ENCODE measurements at places on chromosomes 5 and 9.
A peak's percentile ranks its signal among the peaks of the same experiment; 100 is the strongest.

DNA sequence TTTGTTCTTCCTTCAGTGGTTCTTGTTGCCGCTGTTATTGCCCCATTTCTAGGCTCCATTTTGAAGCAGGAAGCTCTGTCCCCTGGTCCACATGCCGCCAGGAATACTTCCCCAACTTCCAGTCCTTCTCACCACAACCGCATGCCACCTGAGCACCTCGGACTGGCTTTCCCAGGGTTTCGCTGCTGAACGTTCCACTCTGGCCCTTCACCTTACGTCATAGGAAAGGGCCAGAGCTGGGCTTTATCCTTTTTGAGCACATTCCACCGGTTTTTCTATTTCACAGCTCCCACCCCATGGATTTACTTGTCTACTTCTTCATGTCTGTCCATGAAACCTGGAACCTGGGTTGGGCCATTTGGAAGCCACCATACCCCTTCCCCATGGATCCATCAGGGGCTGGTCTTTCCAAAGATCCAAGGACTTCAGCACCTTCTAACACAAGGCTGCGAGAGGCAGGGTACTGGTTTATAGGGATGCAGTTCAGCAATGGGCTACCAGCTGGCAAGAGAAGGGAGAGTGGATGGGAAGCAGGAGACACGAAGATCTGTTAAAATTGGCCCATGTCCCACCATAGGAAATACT is 557.4 kb downstream of the BNC2 start:
- DNase-seq = no peak

GRCh38 chr5:9194509-9194908 is 351.4 kb downstream of the SEMA5A start:
- DNase-seq = peak; percentile 43

GRCh38 chr5:54761213-54761701 is 224.1 kb downstream of the ESM1 start:
- no peak for DNase-seq

- no peak for DNase-seq
Observed at GRCh38 chr5:124679578-124680199, 66.8 kb downstream of the ZNF608 start.

DNA sequence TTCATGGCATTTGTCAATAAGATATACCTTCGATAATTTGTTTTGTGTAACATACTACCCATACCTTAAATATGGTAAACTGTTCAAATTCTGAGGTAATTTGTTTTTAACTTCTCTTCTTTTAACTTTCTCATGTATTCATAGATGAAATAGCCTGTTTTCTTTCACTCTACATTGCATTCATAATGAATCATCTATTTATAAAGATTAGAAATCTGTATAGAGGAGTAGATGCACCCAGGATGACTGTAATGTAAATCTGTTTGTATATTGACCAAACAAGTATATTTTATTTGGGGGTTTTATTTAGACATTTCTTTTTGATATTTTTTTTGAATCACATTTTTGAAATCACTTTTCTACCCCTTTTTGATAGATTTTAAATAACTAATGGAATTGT is 144.6 kb downstream of the CD180 start:
- no peak for DNase-seq

DNA sequence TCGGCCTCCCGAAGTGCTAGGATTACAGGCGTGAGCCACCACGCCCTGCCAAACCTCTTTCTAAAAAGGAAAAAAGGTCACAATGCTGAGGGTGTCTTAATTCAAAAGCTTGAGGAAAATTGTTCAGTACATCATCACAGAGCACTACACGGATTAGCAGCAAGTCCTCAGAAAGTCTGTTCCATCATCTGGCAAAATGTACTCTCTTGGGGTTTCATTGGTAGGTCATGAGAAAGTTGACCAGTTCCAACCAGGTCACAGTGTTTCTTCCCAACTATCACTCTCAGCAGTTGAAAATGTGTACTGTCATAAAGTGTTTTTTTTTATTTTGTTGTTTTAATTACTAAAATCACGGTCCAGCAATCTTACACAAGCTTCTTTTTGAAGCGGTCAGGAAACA is 299.6 kb downstream of the FBXL7 start:
- no peak for DNase-seq

DNA sequence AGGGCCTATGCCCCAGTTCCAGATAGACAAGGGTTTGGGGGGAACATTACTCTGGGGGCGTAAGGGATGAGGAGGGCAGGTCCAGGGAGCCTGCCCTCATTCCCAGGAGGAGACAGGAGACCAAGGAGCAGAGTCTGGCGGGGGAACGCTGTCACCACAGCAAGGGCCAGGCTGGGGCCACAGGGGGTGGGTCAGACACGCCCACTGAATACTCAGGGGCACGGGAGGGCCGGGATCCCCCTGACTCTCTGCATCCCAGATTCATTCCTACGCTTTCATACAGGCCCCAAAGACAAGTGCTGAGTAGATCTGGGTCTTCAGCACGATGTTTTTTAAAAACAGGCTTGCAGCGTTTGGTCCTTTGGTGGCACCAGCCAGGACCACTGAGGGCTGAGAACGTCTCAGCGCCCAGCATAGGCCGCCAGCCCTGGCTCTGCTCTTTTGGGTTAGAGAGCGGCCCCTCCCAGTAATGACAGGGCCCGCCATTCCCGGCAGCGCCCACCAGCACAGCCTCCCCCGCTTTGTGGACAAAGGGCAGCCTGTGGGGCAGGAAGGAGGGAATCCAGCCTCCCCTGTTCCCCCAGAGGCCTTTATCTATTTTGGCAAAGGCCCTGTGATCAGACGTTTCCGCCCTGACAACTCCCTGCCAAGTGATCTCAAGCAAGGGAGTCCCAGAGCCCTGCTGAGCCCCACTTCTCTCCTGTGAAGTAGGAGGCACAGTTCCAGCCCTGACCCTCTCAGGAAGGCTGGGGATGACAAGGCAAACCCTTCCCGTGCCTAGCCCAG is 24.9 kb downstream of the NEK6 start:
- DNase-seq = peak; percentile 83

DNA sequence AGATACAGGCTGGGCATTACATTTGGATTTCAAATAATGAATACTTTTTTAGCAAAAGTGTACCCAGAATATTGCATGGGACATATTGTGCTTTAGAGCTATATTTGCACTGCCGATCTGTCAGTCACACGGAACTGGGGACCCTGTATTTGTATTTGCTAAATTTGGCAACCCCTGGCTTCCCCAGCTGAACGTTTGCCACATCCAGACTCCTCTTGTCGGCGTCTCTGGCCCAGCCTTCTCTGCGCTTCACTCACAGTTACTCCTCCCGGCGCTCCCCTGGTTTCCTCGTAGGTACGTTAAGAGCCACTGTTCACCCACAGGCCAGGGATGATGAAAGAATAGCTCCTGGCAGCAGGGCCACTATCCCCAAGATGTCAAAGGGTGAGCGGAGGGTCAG is 58.7 kb downstream of the NSUN2 start:
- no peak for DNase-seq

- DNase-seq = no peak
Observed at GRCh38 chr5:42564689-42565356, 141.6 kb downstream of the GHR start.

DNA sequence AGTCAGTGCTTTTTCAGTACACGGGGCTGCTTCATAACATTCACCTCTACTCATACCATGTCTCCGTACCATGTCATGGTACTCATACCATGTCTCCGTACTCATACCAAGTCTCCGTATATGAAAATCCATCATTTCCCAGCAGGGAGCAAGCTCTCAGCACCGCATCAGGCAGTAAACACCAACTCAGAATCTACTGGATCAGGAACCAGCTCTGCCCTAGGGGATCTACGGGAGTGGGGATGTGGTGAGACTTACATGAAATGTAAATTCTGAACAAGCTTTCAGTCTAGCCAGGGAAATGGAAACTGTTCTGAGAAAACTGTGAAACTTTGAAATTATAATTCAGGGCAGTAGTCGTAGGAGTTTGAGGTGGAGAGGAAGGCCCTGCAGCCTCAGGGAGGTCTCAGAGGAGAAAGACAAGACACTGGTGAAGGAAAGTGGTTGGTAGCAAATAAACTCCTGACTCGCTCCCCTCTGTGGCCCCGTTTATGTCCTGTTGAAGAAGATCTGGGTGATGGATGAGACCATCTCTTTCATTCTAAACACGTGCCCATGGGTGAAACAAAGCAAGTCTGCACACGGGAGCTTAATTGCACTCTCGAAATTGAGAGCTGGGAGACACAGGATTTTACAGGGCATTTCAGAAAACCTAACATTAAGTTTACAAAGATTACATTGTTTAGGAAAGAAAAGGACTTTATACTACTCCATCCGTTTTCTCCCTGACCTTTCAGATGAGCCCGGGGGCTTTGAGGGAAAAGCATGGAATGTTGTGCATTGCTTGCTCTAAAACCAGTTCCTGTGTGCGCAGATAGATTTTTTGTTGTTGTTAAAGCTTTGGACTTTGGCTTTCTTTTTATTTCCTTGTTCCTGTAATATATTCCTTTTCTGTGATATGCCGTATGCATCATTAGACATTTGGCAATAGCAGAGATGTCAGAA is 26.8 kb downstream of the ACTBL2 start:
- no peak for DNase-seq

DNA sequence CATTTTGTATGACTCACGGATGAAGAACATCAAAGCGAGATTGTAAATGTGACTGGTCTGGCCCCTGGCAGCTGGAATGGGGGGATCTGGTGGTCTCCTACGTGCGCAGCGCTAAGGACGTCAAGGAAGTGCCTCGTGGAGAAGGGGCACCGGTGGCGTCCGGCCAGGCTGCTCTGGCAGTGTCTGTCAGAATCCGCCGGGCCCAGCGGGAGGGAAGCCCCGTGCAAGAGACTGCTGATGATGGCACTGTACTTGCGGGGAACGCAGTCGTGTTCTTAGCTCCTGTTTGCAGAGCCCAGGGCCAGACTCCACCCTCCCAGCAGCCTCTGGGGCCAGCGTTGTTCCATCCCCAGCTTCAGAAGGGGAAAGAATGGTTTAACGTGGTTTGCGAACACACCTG is 75.5 kb downstream of the COL5A1 start:
- no peak for DNase-seq

GRCh38 chr5:53480416-53481158 is at the start of gene FST:
Gene FST (plus strand): TSS chr5:53480629. CDS start chr5:53480792, 163 bp downstream.
- DNase-seq = peak; percentile 74

GRCh38 chr5:103223031-103223955 is 35.3 kb upstream of the MACIR start:
- DNase-seq = no peak

GRCh38 chr5:76733049-76733417 is 17.1 kb downstream of the F2R start:
- DNase-seq = no peak

DNA sequence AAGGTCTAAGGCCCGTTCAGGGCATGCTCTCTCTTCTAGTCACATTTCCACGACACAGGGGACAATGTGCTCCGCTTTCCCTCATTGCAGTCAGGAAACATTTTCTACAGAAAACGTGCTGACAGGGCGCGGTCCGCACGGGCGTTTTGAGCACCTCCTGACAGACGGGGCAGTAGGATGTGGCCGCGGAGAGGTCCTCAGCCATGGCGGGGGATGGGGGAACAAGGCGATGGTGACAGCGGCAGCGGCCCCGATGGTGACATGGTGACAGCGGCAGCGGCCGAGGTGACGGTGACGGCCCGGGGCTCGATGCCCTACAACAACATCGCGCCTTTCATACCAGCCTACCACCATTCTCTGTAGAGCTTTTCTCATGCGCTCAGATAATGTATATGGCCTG is 4.1 kb downstream of the PLPP1 start:
- no peak for DNase-seq

DNA sequence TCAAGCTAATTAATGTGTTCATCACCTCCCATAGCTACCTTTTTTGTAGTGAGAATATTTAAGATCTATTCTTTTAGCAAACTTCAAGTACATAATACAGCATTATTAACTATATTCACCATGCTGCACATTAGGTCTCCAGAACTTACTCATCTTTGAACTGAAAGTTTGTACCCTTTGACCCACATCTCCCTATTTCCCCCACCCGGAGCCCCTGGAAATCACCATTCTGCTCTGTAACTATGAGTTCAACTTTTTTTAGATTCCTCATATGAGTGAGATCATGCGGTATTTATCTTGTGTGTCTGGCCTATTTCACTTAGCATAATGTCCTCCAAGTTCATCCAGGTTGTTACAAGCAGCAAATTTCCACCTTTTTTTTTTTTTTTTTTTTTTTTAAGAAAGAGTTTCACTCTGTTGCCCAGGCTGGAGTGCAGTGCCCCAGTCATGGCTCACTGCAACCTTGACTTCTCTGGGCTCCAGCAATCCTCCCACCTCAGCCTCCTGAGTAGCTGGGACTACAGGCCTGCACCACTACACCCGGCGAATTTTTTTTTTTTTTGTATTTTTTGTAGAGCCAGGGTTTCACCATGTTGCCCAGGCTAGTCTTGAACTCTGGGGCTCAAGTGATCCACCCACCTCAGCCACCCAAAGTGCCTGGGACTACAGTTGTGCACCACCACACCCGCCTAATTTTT is 100.4 kb upstream of the SAP30L start:
- no peak for DNase-seq

- no peak for DNase-seq
Observed at GRCh38 chr5:138467711-138468132, 2.4 kb downstream of the EGR1 start.

DNA sequence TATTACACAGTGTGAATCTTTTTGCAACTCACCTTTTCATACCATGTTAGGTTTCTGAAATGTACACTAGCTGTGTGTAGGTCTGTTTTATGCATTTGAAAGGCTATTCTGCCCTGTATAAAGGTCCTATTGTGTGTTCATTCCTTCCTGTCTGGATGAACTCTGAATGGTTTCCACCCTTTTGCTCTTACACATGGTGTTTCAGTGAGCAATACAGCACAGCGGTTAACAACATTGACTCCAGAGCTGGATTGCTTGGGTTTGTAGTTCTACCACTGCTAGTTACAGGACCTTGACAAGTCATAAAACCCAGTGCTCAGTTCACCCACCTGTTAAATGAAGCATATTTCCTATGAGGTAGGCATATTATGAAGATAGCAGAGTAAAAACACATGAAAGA is 331.6 kb downstream of the ADGRV1 start:
- no peak for DNase-seq

- no peak for DNase-seq
Observed at GRCh38 chr5:163189023-163189553, 248.3 kb upstream of the CCNG1 start.

DNA sequence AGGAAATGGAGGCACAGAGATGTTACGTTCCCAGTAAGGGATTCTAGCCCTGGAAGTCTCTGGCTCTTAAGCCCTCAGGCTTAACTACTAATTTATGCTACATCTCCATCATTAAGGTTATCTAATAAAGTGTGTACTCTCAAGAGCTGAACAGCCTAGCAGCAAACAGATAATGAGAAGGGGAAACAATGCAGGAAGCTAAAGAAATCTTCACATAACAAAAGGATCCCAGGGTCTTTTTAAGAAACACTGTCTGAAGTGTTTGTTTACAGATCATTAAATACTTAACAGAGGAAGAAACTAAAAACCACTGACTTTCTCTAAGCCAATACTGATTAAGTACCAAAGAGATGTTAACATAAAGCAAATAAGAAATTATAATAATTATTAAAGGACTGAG is 129.0 kb downstream of the PAPPA start:
- DNase-seq = no peak

DNA sequence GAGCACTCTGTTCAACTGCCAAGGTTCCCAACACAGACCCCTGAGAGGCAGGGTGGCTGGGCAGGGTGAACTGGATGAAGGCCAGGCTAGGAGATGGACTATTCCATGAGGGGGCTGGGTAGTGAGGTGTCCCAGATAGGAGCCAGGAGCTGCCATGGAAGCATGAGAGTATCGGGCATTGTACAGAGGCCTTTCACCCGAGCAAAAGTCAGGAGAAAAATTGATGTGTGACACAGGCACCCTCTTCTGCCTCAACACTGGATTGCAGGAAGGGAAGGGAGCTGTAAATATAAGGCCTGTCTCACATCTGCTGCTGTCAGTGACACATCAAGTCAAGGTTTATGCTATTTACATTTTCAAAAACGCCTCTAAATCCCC is 74.6 kb downstream of the UBAP1 start:
- DNase-seq = no peak

Measured in femur (tissue), 1 donor.